ENCODE measurements at places on chromosomes 7 and 10. TPM values are rescaled to one million over a fixed set of nuclear protein-coding genes. Genes with fewer than 3 reads are reported as not detected.

- DNase-seq = no peak
These were observed 19.7 kb downstream of the MET start for GRCh38 chr7:116691664-116692063.

GRCh38 chr7:134062460-134062859, 64.7 kb upstream of the LRGUK start:
- no peak for DNase-seq

- DNase-seq = no peak
These were observed 125.0 kb downstream of the FOXP2 start for GRCh38 chr7:114539575-114539974.

- no peak for DNase-seq
These were observed 206.2 kb downstream of the PPP1R9A start for GRCh38 chr7:95113590-95113989.

DNA sequence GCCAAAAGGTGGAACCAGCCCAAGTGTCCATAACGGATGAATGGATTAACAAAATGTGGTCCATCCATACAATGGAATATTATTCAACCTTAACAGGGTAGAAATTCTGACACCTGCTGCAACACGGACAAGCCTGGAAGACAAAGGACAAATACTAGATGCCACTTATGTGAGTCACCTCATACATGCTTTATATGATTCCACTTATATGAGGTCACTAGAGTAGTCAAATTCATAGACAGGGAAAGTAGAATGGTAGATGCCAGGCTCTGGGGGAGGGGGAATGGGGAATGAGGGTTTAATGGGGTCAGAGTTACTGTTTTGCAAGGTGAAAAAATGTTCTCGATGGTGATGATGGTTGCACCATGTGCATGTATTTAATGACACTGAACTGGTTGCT, 34.0 kb upstream of the CYTH3 start:
- DNase-seq = no peak

DNA sequence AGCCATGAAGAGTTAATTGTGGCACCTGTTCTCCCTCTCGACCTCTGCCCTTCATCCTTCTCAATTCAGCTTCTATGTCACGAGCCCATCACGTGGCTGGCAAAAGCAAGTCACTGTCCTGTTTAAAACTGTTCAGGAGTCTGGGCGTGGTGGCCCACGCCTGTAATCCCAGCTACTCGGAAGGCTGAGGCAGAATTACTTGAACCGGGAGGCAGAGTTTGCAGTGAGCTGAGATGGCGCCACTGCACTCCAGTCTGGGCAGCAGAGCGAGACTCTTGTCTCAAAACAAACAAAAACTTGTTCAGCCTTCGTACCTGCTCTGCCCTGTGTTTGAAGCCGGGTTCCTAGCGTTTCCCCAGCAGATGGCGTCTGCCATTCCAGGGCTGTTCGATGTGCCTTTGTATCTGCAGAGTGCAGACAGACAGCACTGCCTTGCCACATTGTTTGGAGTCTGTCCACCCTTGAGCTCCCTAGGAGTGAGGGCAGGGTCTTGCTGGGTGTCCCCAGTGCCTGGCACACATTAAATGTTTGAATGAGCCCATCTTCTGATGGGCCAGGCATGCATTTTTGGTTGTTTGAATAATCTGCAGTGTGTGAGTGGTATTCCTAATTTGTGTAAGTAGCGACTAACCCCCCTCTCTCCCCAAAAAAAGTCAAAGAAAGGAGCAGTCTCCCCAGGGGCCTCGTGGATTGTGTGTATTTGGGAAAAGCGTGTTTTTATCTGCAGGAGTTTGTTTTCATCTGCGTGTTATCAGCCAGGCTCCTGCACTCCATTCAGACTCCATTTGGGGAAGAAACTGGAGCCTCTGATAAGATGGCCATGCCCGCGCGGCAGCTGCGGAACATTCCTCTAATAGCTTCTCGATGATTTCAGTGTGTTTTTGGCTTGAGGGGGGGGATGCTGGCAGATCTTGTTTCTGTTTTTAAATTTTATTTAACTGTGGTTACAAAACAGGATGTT, 61.2 kb downstream of the DNAJB6 start:
- no peak for DNase-seq

- DNase-seq = no peak
These were observed 102.4 kb downstream of the HIPK2 start for GRCh38 chr7:139675127-139676125.

DNA sequence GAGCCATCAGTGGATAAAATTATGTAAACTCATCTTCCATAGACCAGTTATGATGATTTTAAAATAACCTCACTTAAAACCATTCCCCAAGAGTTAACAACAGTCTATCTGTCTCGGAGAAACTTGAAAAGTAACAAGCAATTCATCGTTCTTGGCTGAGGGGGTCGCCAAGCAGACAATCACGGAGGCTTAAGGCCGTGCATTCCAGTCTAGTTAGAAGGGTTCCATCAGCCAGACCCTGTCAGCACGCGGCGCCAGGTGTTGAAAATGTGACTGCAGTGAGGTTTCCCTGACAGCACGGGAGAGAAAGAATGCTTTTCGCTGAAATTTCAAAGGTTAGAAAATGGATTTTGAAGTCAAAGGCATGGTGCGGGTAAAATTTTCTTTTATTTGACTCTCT, 1025.0 kb upstream of the CELF2 start:
- no peak for DNase-seq

DNA sequence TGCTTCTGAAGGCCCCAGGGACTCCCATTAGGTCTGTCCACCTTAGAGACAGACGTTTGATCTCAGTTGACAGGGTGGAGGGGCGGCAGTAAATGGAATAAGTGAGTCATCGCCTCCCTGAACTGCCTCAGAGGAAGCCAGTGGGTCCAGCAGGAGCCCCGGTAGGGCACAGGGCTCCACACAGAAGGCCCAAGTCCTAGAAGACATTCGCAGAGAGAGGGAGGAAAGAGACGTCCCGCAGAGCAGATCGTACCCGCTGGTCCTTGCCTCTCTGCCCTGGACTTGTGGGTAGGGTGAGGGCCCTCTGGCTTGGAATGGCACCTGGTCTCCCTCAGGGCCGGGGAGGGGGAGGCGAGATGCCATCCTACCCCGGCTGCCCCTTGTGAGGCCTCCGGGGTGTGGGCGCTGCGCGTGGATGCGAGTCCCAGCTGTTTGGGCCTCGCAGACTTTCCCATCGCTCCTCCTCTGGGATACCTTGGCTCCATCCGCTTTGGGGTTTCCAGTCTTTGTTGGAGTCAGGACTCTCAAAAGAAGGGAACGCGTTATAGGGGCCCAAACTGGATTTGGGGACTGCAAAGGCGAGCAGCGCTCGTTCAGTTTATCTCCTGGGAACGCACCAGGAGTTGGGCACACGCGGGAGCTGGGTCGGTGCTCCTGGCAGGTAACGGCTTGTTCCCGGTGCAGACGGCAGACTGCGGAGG, 5.1 kb downstream of the TLX1 start:
- DNase-seq = no peak

DNA sequence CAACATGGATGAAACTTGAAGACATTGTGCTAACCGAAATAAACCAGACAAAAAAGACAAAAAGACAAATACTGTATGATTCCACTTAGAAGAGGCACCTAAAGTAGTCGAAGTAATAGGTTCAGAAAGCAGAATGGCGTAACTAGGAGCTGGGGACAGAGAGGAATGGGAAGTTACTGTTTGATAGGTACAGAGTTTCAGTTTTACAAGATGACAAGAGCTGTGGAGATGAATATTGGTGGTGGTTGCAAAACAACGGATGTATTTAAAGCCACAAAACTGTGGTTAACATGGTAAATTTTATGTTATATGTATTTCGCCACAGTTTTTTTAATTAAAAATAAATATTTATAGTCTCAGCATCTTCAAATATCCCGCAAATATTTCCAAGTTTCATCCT, 64.1 kb upstream of the DIP2C start:
- no peak for DNase-seq

- DNase-seq = no peak
These were observed 28.6 kb downstream of the TCERG1L start for GRCh38 chr10:131282961-131283360.

- DNase-seq = no peak
These were observed 107.9 kb downstream of the POU6F2 start for GRCh38 chr7:39085590-39086049.

DNA sequence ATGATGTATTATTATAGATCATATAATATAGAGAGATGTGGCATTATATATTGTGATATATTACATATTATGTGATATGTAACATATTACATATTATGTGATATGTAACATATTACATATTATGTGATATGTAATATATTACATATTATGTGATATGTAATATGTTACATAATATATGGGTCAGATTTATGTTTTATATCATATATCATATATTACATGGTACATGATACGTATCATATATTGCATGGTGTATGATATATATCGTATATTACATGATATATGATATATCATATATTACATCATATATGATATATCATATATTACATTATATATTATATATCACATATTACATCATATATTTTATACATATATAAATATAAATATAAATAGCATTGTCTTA, 164.1 kb upstream of the NEBL start:
- no peak for DNase-seq

GRCh38 chr7:90574820-90575187, 21.3 kb upstream of the CDK14 start:
- DNase-seq = no peak

DNA sequence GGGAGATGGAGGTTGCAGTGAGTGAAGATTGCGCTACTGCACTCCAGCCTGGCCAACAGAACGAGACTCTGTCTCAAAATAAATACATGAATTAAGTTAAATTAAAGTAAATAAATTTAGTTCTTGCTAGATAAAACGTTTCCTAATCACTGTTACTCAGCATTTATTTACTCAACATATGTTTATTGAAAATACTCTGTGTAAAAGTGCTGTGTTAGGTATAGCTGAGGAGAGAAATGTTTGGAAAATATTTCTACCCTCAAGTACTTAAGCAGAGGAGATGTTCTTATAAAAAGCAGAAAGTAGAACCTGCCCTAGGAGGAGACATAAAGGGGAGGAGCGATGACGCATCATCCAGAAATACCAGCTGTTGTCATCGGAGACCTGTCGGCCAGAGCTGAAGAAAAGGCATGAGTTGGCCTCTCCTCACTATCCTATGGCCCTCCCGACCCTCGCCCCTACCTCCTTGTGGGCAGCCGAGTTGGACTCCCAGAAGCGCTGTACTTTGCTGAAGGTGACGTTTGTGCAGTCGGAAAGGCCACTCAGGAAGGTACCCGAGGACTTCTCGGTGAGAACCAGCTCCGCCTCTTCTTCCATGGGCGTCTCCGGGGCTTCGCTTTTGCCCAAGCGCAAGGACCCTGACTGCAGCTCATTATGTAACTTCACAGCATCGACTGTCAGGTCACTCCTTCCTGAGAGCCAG, 1.1 kb downstream of the RRP12 start:
- no peak for DNase-seq

GRCh38 chr7:9083837-9084236, 650.4 kb downstream of the NXPH1 start:
- no peak for DNase-seq

DNA sequence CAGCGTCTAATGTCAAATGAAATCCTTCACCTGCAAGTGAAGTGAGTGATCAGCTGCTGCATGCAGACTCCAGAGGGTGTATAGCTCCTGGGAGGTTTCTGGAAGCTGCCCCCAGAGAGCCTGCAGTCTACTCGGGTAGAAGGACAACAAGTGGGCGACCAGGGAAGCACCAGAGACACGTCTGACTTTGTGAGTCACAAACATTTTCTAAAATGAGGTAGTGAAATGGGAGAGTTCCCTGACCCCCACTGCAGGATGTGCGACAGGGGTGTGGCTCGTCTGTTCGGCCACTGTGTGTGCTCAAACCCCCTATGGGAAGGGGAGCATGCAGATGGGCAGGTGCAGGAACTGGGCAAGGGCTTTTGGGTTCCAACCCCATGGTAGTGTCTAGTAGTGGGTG, 177.1 kb upstream of the PRKCQ start:
- DNase-seq = no peak

DNA sequence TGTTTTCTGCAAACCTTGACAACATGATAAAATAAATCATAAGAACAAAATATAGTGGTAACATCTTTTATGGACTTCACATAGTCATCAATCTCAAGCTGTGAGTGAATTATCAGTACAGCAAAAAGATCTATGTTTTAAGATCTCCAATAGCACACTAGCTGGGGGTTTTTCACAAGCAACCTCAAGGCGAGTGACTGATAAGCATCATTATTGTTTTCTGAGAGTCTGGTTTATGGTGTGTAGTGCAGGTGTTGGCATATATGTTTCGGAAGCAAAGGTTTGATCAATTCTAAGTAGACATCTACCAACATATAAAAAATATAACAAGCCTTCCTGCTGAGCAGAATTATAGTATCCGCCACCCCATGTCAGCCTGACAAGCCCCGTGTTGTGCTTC, 403.8 kb upstream of the MGMT start:
- DNase-seq = no peak

DNA sequence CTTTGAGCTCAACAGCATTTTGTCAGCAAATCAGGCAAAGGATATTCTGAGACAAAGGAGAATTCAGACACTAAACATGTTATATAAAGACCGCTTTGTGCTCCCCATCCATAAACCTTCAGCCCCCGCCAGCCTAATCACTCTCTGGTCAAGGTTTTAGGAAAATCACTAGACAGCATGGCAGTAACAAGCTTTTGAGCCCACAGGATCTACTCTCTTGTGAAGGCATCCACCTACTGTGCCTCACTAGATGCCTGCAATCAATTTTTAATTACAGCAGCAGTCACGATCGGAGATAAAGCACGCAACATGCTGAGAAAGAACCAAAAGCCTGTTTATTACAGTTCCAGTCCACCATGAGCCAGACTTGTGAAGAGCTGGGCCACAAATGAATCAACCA, 19.1 kb downstream of the PDE1C start:
- no peak for DNase-seq

GRCh38 chr7:48872548-48872947, 51.8 kb upstream of the CDC14C start:
- DNase-seq = no peak

DNA sequence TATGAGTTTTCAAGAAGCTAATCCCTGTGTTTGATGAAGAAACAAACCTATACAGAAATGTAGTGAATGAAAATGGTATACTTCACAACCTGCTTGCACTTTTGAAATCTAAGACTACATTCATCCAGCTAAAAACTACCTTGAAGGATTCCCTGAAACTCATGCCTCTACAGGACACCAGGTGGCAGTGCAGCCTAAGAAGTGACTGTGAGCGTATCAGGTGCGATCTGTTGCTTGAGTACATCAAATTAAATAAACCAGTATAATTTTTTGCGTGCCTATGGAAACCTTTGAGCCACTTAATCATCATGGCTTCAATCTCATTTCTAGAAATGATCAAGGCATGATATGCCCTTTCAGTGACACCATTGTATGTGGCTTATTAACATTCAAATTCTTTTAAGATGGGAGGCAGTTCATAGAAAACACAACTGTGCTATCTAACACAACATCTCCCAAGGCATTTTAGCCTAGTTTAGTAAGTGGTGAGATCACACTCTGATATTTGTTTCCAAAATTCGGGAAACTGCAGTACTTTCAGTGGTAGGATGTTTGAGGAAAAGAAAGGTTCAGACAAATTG, 57.4 kb downstream of the PPP1R17 start:
- peak; percentile 35 for DNase-seq

- DNase-seq = no peak
These were observed 751 bp upstream of the GTPBP10 start for GRCh38 chr7:90345595-90346335.

ZWINT gene
- total RNA-seq = 65.0 TPM

MKX gene
- total RNA-seq = not detected

LEP gene
- not detected for total RNA-seq

FAM25A gene
- total RNA-seq = not detected

ZNF425 gene
- total RNA-seq = 1.4 TPM

OTUD1 gene
- 20.1 TPM for total RNA-seq

OR2A12 gene
- not detected for total RNA-seq

VAX1 gene
- total RNA-seq = not detected

CLRN3 gene
- total RNA-seq = not detected
